ENCODE measurements at places on chromosomes 11 and 22.

GRCh38 chr11:26951809-26952515, 42.0 kb upstream of the FIBIN start:
- no peak for DNase-seq

DNA sequence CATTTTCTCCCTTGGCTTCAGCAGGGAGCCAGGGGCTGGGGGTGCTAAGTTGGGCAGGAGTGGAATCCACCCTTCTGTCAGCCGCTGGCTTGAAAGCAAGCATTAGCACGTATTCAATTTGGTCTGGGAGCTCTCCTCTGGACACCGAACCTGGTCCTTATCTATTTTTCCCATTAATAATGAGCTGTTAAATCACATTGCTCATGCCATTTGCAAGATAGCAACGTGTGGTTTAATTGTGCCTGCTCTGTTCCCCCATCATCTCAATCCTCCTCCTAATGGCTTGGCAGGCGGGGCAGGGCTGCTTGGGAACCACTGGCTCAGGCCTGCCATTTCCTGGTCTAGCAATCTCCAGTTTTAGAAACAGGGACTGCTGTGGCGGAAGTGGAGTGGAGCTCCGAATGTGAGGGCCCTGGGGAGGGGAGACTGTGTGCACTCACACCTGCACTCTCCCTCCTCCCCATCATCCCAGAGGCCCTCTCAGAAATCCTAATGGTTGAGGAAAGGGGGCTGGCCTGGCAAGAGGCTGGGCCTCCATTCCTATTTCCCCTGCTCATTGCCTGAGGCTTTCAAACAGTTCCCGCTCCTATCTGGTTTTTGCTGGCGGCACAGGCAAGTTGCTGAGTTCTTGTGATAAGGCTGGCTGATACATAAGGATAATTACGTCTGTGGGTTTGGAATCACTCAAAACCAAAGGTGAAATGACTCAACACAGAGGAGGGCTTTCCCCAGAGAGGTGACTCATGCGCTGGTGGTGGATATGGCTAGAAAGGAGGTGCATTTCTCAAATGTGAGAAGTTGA, 201.2 kb upstream of the E2F8 start:
- peak; percentile 69 for DNase-seq

- DNase-seq = no peak
These were observed 16.0 kb downstream of the MRTFA start for GRCh38 chr22:40620464-40621046.

DNA sequence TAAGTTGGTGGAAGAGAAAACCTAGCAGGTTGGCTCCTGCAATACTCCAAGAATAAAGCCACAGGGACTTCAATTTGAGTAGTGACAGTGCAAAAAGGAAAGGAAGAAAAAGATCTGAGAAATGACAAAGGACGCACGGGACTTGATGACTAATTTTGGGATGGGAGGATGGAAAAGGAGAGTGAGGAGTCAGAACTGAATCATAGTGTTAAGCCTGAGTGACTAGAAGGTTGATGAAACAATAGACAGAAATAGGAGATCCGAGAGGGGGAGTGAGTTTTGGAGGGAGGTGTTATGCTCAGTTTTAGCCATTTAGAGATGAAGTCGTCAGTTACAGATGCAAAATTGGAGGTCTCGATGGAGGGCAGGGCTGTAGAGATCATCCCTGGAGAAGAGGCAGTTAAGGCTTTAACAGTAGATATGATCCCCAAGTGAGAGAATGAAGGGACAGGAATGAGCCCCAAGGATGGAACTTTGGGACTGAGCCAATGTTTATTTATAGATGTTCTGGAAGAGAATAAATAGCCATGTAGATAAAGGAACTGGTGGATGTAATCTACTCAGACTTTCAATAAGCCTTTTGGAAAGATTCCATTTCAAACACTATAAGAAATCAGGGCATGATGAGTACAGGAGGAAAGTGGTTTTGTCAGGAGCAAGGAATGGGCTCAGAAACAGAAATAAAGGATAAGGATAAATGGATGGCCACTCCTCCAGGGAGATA, 108.9 kb upstream of the NCAM1 start:
- DNase-seq = no peak

GRCh38 chr22:47411006-47411405, 648.6 kb downstream of the TBC1D22A start:
- no peak for DNase-seq

DNA sequence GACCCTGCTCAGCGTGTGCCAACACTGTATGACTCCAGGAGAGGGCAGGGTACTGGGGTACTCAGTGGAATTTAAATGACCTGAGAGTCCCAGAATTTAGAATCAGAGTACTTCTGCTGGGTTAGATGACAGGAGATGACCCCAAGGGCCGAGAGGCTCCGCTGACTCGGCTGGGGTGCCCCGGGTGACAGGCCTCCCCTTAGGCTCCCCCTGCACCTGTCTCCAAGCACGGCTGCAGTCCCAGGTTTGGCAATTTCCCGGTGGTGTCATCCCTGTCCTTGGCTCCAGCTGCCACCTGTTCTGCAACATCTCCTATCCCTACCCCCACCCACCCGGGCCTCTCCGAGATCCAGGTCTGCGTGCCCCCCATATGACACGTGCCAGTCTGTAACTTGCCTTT, 1.3 kb downstream of the ACTN3 start:
- DNase-seq = no peak

DNA sequence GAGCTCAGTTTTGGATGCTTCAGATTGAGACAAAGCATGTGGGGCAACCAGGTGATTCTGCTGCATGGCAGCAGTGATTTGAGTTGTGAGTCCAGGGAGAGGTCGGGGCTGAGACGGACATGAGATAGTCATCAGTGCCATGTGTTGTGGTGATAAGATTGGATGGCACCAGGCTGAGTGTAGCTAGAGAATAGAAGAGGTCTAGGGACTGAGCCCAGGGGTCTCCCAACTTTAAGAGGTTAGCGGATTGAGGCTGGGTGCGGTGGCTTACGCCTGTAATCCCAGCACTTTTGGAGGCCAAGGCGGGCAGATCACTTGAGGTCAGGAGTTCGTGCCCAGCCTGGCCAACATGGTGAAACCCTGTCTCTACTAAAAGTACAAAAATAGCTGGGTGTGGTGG, 6.3 kb upstream of the CTSD start:
- DNase-seq = no peak

GRCh38 chr11:9716275-9717039, 52.6 kb downstream of the SWAP70 start:
- no peak for DNase-seq

DNA sequence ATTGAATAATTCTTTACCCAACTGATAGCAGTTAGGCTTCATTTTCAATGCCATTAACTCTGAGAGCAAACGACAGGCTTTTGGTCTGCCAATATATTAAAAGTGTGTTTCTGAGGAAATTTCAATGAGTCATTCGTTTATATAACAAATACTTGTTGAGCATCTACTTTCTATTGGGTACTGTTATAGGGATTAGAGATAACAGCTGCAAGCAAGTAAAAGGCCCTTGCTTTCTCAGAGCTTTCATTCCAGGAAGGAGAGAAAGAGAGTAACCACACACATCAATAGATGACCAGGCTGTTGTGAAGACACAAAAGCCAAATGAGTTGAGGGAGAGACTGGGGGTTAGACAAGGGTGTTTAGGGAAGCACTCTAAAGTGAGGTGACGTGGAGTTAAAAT, 35.7 kb downstream of the CD44 start:
- DNase-seq = peak; percentile 54

GRCh38 chr11:91406009-91406408, 818.6 kb upstream of the FAT3 start:
- no peak for DNase-seq

GRCh38 chr11:119092880-119093842, 8.5 kb downstream of the HMBS start:
- no peak for DNase-seq

GRCh38 chr22:27152883-27153282, 495.5 kb downstream of the MIAT start:
- no peak for DNase-seq

DNA sequence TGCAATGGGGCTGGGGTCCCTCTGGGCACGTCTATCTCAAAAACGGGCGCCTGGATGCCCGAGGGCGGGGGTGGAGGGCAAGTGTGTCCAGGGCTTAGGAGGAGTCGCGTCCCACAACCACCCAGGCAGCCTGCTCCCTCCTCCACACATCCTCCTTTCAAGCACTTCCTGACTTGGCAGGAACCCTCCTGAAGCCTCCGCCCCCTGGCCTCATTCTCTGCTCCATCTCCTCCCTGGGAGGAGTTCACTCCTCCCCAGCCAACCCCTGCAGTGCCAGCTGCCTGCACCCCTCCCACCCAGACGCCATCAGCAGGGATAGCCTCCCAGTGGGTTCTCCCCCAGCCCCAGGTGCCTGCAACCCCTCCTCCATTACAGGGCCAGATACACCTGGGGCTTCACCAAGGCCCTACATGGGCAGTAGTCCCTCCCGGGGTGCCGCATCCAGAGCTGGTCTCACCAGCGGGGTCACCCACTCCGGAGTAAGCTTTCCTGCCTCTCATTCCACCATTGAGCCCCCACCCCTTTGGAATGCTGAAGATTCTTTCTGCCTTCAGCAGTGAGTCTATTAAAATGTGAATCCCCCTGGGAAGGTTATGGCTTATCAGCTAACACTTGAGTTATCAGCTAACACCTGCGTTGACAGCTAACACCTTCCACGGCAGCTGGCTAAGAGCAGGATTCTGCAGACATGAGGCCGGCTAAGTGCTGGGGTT, 24.4 kb downstream of the RTN4R start:
- no peak for DNase-seq

DNA sequence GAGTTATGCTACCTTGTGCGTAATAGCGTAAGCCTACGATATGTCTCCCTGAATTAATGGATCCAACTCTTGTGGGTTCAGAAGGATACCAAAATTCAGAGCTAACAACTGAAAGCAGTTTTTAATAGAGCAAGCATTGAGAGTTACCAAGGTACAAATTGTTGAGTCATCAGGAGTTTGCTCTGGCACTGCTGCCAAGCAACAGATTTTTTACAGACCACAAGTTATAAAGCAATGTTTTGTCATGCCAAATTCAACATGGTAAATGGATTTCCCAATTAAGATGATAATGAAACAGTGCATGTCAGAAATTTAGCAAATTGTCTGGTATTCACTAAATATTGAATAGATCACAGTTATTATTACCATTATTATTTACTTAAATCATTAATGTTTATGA, 295.6 kb downstream of the NELL1 start:
- no peak for DNase-seq

DNA sequence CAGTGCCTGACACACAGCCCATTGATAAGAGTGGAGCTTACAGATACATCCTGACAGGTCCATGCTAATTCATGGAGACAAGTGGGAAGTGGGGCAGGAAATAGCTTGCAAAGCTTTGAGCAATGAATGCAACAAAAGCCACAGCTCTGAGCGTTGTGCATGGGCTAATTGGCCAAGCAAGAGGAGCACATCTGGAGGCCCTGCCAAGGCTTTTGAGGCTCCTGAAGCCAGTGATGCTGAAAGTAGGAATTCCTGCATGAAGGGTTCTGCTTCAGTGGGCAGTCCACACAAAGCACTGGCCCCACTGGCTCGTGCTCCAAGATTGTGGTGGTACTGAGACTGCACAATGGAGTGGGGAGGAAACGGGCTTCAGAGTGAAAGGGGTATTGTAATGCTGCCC, 103.8 kb upstream of the CSNK2A3 start:
- no peak for DNase-seq

- DNase-seq = no peak
These were observed 2.5 kb upstream of the TTLL8 start for GRCh38 chr22:50060441-50061140.

- no peak for DNase-seq
These were observed 32.7 kb upstream of the ACCSL start for GRCh38 chr11:44014968-44015623.

DNA sequence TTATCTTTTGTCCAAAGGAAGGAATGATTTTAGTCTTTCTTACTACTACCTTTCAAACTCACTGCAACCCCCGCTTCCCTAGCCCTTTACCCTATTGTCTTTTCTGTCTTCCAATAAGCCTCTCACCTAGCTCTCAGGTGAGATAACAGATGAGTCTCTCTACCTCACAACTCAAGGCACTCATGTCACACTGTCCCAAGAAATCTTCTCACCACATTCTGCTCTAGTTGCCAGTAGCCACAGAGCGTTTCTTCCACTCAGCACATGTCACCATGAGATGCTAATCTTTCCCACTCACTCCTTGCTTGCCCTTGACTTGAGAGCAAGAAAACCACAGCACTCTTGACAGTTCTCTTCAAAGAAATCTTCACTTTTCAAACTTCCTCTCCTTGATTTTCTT, 32.7 kb upstream of the TMEM41B start:
- DNase-seq = no peak

GRCh38 chr11:85732965-85733364, 47.0 kb upstream of the CCDC89 start:
- no peak for DNase-seq

- no peak for DNase-seq
These were observed 169.0 kb downstream of the TBC1D22A start for GRCh38 chr22:46931414-46931813.

Data from amniotic stem cell (primary cell).